ENCODE measurements at places on chromosomes 7 and 10.
A peak's percentile ranks its signal among the peaks of the same experiment; 100 is the strongest.

DNA sequence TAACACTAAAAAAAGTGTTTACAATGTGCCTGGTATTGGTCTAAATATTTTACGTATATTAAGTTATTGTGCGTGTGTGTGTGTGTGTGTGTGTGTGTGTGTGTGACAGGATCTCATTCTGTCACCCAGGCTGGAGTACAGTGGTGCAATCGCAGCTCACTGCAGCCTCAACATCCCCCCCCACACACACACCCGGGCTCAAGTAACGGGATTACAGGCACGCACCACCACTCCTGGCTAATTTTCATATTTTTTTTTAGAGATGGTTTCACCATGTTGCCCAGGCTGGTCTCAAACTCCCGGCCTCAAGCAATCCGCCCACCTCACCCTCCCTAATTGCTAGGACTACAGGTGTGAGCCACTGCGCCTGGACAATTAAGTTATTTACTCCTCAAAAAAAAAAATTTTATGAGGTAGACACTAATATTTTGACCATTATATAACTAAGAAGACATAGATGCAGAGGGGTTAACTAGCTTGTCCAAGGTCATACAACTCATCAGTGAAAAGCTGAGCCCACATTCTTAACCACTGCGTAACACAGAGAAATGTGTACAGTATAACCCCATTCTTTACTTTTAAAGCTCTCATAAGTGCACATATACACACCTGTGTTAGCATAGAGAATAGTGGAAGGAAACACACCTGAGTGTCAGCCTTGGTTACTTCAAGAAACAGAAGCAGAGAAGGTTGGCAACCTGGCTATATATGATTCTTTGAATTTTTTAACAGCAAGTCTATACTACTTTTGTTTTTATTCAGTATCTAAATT lies 35.0 kb downstream of the DNAJC12 start:
- DNase-seq: no peak

GRCh38 chr10:114684084-114684821 lies 26.2 kb upstream of the ABLIM1 start:
- no peak for DNase-seq

- no peak for DNase-seq
Measured at GRCh38 chr10:5434017-5434753, 21.8 kb downstream of the NET1 start.

GRCh38 chr10:130458509-130458908 lies 322.3 kb downstream of the GLRX3 start:
- DNase-seq: no peak

DNA sequence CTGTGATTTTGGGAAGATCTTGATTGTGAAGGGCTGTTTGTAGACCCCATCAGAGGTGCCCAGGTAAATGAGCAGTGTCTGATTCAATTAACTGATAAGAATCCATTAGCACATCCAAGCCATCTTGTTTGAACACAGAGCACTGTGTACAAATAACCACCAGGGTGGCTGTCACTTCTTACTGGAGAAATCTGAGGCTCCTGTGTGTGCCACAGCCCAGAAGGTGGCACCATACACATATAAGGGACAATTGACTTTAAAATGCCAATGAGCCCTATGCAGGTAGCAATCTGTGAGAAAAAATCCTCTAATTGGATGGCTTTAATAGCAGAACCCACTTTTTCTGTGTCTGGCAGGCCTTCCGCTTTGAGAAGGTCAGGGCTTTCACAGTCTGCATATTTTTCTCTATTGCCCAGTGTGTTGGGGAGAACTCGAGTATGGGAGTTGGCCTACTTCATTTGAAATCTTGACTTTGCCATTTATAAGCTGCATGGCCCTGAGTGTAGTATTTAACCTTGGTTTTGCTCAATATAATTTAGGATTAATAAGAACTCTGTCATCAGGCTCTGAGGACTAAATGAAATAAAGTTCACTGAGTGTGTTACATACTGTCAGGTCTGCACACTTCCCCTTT lies 517.4 kb downstream of the CCSER2 start:
- no peak for DNase-seq

DNA sequence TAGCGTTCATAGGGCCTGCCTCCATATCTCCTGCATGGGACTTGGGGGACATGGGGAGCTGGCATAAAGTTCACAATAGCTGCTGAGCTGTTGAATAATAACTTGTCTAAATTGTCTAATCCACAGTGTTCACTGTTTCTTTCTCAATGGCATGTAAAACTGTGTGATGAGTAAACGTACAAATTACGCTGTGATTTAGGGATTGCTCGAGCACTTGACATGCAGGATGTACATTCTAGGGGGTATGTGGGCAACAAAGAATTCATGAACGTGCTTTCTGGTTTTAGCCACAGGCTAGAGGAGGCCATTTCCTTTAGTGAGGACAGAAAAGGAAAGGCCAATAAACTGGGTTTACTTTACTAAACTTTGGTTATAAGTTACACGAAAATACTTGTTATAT lies 534.2 kb upstream of the ZWINT start:
- DNase-seq: no peak

GRCh38 chr10:88826388-88826787 lies 23.9 kb downstream of the LIPM start:
- no peak for DNase-seq

GRCh38 chr10:98194633-98195032 lies 60.2 kb downstream of the R3HCC1L start:
- DNase-seq: no peak

DNA sequence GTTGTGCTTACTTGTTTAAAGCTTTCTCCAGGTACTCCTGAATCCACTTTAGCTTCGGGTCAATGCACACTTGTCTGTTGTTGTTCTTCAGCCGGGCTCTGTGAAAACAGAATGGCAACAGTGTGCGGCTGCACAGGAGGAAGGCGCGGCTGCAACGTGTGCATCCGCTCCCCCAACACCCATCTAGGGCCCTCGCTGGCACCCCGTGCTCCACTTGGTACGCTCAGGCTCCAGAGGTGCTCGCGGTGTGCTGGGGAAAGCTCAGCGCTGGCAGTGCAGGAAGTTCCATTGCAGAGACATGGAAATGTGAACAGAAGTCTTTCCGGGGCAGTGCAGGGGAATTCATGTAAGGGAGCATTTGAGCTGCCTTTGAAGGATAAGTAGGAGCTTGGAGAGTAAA lies 6.3 kb downstream of the CXCL12 start:
- DNase-seq: no peak

DNA sequence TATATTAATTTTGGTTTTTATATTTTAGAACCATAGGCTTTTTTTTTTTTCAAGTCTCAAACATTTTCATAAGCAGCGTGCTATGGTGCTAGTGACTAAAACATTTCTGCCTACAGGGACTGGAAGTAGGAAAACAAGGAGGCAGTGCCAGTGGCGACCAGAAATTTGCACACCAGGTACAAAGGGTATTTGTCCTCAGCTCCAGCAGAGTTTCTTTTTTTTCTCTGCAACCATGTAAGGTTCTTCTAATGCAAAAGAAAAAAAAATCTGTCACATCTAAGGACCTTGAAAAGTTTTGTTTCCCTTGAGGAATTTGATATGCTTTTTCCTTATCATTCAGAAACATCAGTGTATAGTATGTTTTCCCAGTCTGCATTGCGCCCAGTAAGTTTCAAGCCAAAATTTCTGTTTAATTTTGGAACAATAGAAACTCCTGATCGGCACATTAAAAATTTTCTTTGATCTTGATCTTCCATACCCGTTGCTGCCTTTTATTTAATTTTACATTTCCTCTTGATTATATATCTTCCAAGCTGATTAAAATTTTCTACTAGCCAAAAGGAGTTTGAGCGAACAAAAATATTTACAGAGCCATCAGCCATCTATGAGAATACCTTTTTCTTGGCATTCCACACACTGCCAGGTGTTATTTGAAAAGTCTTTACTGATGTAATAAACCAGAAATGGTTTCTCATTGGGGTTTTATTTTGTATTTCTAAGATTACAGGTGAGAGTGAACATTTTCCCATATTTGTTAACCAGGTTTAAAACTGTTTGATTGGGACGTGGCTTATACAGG lies 956 bp upstream of the KLHDC10 start:
- no peak for DNase-seq

- no peak for DNase-seq
Measured at GRCh38 chr10:101290431-101290830, 61.2 kb upstream of the LBX1 start.

- DNase-seq: no peak
Measured at GRCh38 chr10:46026106-46026505, 4.3 kb downstream of the NCOA4 start.

DNA sequence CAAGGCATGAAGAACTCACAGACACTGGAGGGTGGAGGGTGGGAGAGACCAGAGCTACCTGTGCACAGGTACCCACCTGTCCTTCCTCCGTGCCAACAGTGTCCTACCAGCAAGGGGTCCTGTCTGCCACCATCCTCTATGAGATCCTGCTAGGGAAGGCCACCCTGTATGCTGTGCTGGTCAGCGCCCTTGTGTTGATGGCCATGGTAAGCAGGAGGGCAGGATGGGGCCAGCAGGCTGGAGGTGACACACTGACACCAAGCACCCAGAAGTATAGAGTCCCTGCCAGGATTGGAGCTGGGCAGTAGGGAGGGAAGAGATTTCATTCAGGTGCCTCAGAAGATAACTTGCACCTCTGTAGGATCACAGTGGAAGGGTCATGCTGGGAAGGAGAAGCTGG lies 21.8 kb downstream of the PRSS2 start:
- no peak for DNase-seq

- no peak for DNase-seq
Measured at GRCh38 chr7:6589151-6589828, 531 bp upstream of the INTS15 start.

- DNase-seq: no peak
Measured at GRCh38 chr7:38054199-38054598, 123.8 kb upstream of the STARD3NL start.

DNA sequence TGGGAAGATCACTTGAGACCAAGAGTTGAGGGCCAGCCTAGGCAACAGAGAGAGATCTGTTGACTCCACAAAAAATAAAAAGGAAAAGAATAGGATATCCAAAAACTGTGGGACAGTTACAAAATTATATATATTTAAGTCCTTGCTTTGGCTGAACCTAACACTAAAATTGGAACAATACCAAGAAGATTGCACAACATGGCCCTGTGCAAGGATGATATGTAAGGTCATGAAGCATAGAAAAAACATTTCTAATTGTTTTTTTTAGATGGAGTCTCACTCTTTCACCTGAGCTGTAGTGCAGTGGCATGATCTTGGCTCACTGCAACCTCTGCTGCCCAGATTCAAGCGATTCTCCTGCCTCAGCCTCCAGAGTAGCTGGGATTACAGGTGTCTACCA lies 139.0 kb downstream of the TPST1 start:
- no peak for DNase-seq

- no peak for DNase-seq
Measured at GRCh38 chr10:103861505-103861904, 6.1 kb upstream of the SH3PXD2A start.

DNA sequence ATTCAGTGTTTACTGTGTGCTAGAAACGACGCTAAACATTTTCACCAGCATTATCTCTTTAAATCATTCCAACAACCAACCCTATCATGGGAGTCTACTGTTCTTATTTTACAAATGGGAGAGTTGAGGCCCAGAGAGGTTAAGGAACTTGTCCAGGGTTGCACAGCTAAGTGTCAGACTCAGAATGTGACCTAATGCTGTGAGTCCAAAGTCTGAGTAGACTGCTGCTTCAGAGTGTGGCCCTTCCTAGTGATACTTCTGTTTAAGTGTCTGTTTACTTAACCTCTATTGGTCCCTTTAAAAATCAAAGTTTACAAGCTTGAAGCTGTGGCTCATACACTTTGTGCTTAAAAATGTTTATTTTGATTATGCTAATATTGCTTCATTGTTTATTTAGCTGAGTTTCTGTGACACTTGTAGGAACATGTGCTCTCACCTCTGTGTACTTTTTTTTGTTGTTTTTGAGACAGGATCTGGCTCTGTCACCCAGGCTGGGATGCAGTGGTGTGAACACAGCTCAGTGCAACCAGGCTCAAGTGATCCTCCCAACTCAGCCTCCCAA lies 84.4 kb upstream of the SYPL1 start:
- DNase-seq: no peak

- no peak for DNase-seq
Measured at GRCh38 chr7:157703534-157704195, 366.9 kb downstream of the DNAJB6 start.

GRCh38 chr7:1238931-1239802 lies 6.5 kb downstream of the UNCX start:
- DNase-seq: no peak

DNA sequence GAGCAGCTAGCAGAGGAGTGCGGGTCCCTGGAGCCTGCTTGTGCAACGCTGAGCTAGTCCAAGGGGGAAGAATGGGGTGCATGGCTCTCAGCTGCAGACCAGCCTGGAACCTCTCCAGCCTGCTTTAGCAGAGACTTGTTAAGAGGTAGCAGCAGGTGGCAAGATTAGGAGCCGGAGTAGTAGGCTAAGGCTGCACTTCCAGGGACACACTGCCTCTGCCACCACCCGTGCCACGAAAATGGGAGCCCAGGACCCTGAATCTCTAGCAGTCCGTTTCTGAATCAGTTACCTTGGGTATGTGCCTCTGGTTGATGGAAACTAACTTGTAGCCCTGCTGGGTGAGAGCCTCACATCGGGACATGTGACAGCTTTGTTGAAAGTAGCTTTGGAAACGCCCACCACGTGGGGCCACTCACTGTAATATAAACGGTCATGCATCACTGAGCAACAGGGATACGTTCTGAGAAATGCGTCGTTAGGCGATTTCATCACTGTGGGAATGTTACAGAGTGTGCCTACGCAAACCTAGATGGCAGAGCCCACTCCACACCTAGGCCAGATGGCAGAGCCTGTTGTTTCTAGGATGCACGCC lies 25.9 kb downstream of the HTRA1 start:
- no peak for DNase-seq

- no peak for DNase-seq
Measured at GRCh38 chr7:12210179-12211053, 678 bp upstream of the TMEM106B start.

- DNase-seq: no peak
Measured at GRCh38 chr10:59654007-59654406, 55.6 kb downstream of the SLC16A9 start.

DNA sequence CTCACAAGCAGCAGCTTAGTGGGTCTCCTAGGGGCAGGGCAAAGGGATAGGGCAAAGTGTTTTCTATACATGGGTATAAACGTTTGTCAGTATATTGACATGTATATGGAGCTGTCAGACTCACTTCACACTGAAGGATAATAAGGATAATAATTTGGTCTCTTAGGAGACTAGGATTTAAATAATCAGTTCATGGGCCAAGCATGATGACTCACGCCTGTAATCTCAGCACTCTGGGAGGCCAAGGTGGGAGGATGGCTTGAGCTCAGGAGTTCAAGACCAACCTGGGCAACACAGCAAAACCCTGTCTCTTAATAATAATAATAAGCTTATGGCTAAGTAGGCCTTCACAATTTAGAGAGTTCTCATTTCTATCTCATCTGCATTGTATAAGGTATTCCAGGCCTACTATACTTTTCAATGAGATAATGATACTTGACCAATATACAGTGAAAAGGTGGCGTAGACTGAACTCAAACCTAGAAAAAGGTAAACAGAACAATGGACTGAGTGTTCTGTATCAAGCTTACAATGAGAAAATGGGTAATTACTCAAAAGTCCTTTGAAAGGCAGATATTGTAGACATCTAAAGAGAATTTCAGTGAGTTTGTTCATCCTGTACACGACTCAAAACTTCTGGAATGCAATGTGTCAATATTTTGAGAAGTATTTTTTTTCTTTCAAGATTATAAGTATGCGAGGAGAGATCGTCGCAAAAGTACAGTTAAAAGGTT lies 7.0 kb downstream of the GSAP start:
- no peak for DNase-seq

- DNase-seq: peak; percentile 45
Measured at GRCh38 chr10:31242902-31243301, 76.1 kb upstream of the ZEB1 start.
